Activated naive CD4-positive, alpha-beta T cell (primary cell): ENCODE measurements at places on chromosomes 5 and 9.

DNA sequence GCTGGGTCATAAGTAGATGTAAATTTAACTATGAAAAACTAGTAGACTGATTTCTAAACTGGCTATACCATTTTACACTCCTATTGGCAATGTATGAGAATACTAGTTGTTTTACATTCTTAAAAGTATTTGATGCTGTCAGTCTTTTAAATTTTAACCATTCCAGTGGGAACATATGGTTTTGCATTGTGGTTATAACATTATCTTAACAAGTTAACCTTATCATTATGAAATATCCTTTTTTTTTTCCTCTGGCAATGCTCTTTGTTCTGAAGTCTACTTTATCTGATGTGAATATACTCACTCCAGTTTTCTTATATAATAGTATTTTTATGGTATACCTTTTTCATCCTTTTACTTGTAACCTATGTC is 548.9 kb upstream of the CLINT1 start:
- no peak for DNase-seq

DNA sequence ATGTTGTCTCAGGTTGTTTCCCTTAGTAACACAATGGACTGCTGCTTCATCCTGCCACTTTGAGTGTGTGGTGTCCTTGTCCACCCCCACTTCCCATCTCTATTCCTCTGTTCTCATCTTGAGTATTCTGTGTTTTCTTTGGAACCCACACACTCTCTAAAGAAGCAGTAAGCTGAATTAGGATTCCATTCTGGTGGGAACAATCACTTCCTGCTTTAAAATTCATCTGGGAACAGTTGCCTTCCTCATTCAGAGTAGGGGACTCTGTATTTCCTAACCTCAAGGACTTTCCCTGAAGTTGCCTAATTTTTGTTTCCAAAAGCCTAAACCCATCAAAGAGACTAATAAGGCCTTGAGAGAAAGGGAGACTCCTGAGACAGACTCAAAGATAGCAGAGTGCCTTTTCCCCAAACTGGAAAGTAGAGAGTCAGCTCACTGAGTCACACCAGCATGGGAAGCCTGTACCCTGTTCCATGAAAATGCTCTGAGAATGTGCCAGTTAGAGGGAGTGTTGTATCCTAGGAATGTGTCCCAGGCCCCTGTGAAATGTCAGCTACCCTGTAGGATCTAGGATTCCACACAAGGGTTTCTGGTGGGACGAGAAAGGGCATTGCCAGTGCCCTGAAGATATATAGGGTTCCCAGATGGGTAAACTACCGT is 63.6 kb downstream of the CCDC192 start:
- no peak for DNase-seq

- DNase-seq: no peak
These were observed 548.8 kb upstream of the IZUMO3 start for GRCh38 chr9:25094518-25094917.

- DNase-seq: no peak
These were observed 50.5 kb downstream of the TBCA start for GRCh38 chr5:77725616-77726015.

DNA sequence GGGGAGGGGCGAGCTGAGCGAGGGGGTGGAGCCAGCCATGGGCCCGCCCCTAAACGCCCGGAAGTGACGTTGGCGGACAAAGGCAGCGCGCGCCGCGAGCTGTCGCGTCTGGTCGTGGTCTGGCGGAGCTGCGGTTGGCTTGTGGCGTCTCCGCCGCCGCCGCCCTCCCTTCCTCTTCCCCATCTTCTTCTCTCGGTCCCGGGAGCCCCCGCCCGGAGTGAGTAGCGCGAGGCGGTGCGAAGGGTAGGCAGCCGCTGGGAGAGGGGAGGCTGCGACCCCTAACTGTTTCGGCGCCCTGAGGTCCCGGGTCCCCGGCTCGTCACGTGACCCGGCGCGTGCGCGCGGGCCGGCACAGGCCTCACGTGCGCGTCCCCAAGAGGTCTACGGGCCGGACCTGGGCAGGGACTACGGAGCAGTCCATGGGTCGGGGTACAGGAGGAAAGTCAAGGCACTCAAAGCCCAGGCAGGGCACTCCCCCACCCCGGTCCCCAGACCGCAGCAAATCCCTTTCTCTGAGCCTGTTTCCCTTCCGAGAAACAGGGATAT is at the start of gene NTMT1:
TSS of gene NTMT1 (plus strand) at position 85 of the 546 bp plus-strand sequence. CDS start 6,541 bp downstream, outside the sequence.
- peak; percentile 89 for DNase-seq

DNA sequence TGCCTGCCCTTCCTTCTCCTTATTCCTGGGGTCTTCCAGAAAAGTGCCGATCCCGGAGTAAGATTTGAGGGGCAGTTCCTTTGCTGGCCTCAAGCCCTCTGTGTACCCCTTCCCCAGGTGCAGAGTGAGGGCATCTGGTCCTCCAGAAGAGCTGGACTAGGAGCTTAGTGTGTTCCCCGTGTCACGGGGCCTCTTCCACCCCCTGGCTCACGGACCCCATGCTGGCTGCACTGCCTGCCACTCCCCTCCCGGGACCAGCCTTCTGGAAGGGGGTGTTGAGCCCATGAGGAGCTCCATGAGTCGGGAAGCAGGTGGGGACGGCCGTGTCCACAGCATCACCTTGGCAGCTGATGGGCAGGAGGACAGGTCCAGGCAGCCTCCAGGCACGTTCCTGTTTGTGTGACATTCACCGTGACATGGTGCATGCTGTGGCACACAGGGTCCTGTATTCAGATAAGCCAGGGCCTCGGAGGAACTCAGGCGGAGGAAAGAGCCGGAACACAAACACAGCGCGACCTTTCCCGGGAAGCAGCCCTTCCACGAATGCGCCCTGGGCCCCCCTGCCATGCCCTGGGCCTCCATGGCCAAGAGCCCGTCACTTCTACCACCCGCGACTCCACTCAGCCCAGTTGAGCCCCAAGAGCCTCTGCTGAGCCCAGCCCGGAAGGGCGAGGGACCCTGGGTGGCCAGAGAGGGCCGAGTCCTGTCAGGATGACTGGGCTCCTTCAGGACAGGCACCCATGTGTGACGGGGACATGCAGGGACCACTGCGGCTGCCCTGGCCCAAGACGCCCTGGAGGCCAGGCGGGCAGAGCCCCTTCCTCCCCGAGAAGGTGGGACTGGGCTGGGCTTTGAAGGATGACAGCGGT is 5.9 kb upstream of the LCN1 start:
- no peak for DNase-seq

GRCh38 chr9:110923601-110924000 is 114.7 kb downstream of the LPAR1 start:
- no peak for DNase-seq

GRCh38 chr9:87115785-87116184 is 168.5 kb upstream of the GAS1 start:
- no peak for DNase-seq

GRCh38 chr5:68290260-68290674 is 74.7 kb downstream of the PIK3R1 start:
- no peak for DNase-seq
